ENCODE measurements at places on chromosomes 7 and 10. TPM values are rescaled to one million over a fixed set of nuclear protein-coding genes. Genes with fewer than 3 reads are reported as not detected.

ANKMY2 gene
- total RNA-seq: 18.6 TPM

CFTR gene
- total RNA-seq: 0.31 TPM

RHOBTB1 gene
- 0.77 TPM for total RNA-seq

SMARCD3 gene
- 27.8 TPM for total RNA-seq

DUS4L gene
- total RNA-seq: 9.1 TPM

FAM25G gene
- not detected for total RNA-seq

PDZD7 gene
- total RNA-seq: 1.8 TPM

INHBA gene
- total RNA-seq: 0.28 TPM

TMEM196 gene
- not detected for total RNA-seq

AKR1D1 gene
- total RNA-seq: not detected

ASB10 gene
- not detected for total RNA-seq

TLX1 gene
- total RNA-seq: 0.13 TPM

UTF1 gene
- not detected for total RNA-seq

VSTM4 gene
- total RNA-seq: 0.13 TPM

KEL gene
- 0.44 TPM for total RNA-seq

RET gene
- 81.1 TPM for total RNA-seq

OR6B1 gene
- total RNA-seq: not detected

PALD1 gene
- total RNA-seq: 3.0 TPM

PTPRN2 gene
- 1.1 TPM for total RNA-seq

OPN4 gene
- total RNA-seq: not detected

ENTPD7 gene
- total RNA-seq: 15.9 TPM

RADIL gene
- 1.3 TPM for total RNA-seq

ZWINT gene
- 85.8 TPM for total RNA-seq

ACTR3C gene
- total RNA-seq: 6.5 TPM

PIP4K2A gene
- 25.2 TPM for total RNA-seq

ANKIB1 gene
- 83.8 TPM for total RNA-seq

NCF1 gene
- not detected for total RNA-seq

NOC3L gene
- 41.2 TPM for total RNA-seq

MPP7 gene
- 0.49 TPM for total RNA-seq

HYAL4 gene
- total RNA-seq: not detected

DENND11 gene
- total RNA-seq: 10.4 TPM

ANTXRL gene
- not detected for total RNA-seq

C10orf143 gene
- total RNA-seq: 1.0 TPM

LRRC18 gene
- not detected for total RNA-seq

COL13A1 gene
- total RNA-seq: 1.0 TPM

SEMA3D gene
- total RNA-seq: 11.5 TPM

PKD2L1 gene
- not detected for total RNA-seq

OR2A1 gene
- not detected for total RNA-seq

ERVW-1 gene
- not detected for total RNA-seq

PNLIPRP2 gene
- total RNA-seq: 0.72 TPM

TFPI2 gene
- 2.9 TPM for total RNA-seq

IQUB gene
- total RNA-seq: 0.59 TPM

SLC26A4 gene
- 0.05 TPM for total RNA-seq

NYAP1 gene
- 4.0 TPM for total RNA-seq

ECHDC3 gene
- 5.8 TPM for total RNA-seq

FAM185A gene
- total RNA-seq: 8.9 TPM

NEUROG3 gene
- not detected for total RNA-seq

NAT16 gene
- total RNA-seq: 0.15 TPM

SORCS3 gene
- not detected for total RNA-seq

FAM25C gene
- not detected for total RNA-seq

PPP1R9A gene
- 5.0 TPM for total RNA-seq

NXPH1 gene
- not detected for total RNA-seq

PNLIP gene
- 1.5 TPM for total RNA-seq

BAIAP2L1 gene
- 120 TPM for total RNA-seq

AKR1C8 gene
- not detected for total RNA-seq

CCL24 gene
- total RNA-seq: not detected

Data from Panc1 (cell line).